Fibroblast of skin of left biceps (primary cell): ENCODE measurements at places on chromosomes 5 and 9.

DNA sequence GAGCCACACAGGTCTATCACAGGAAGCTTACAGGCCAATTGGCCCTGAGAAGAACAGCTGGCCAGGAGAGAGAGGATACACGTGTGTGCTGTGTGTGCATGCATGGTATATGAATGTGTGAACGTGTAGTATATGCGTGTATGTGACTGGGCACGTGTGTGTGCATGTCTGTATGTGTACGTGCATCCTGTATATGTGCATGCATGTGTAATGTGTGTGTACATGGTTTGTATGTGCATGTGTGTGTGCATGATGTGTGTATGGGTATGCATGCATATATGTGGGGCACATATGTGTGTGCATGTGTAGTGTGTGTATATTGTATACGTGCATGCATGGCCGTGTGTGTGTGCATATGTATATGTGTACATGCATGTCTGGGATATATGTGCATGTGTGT is 57.0 kb upstream of the FCN2 start:
- DNase-seq: no peak

GRCh38 chr5:32538031-32538547 is 47.3 kb upstream of the SUB1 start:
- DNase-seq: no peak

DNA sequence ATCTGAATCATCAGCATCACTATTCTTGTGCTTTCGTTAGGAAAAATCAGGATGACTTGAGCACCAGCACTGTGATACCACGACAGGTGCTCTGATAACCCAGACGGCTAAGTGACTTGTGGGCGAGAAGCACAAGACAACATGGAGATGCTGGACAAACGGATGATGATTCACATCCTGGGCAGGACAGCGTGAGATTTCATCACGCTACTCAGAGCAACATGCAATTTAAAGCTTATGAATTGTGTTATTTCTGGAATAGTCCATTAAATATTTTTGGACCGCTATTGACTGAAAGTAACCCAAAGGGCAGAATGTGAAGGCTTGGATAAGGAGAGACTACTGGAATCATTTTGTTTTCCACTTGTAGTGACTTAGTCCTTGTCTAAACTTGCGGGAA is 114.8 kb upstream of the DAPK1 start:
- no peak for DNase-seq

GRCh38 chr5:139998837-139999236 is 44.3 kb downstream of the NRG2 start:
- no peak for DNase-seq

GRCh38 chr9:81146241-81146640 is 543.1 kb downstream of the TLE1 start:
- no peak for DNase-seq

DNA sequence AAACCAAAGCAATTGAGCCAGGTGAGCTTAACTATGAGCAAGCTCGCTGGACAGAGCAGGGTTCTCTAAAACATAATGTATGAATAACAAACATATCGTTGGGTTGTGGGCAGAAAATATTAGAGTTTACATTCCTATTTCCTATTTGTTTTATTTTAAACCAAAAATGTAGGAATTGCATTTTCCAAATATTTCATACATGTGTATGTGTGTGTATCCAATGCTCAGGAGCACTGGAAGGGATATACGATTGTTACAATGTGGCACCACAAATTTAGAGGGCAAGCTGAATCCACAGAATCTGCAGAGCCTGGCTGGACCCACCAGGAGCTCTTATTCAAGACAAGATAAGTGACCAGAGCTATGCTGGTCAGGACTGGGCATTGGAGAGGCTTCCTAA is 325.3 kb upstream of the HAPLN1 start:
- no peak for DNase-seq

- no peak for DNase-seq
Measured at GRCh38 chr5:84602371-84602771, 217.7 kb upstream of the EDIL3 start.

GRCh38 chr5:130155345-130156011 is 251.2 kb downstream of the CHSY3 start:
- peak; percentile 42 for DNase-seq

DNA sequence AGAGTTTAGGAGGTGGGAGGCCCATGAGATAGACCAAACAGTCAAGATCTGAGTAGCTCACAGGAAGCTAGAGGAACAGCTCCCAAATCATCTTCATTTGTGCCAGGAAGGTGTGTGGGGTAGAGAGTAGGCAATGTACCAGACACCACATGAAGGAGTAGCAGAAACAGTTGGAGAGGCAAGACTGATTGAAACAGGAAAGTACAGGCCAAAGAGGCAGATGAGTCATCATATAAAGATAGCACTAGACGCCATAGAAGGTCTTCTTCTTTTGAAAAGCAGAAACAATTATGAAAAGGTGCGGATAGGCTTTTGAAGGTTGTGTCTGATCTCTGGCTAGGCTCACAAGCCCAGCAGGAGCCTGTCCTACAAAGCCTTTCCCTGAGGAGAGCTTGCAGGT is 62.7 kb upstream of the PALM2AKAP2 start:
- DNase-seq: no peak

DNA sequence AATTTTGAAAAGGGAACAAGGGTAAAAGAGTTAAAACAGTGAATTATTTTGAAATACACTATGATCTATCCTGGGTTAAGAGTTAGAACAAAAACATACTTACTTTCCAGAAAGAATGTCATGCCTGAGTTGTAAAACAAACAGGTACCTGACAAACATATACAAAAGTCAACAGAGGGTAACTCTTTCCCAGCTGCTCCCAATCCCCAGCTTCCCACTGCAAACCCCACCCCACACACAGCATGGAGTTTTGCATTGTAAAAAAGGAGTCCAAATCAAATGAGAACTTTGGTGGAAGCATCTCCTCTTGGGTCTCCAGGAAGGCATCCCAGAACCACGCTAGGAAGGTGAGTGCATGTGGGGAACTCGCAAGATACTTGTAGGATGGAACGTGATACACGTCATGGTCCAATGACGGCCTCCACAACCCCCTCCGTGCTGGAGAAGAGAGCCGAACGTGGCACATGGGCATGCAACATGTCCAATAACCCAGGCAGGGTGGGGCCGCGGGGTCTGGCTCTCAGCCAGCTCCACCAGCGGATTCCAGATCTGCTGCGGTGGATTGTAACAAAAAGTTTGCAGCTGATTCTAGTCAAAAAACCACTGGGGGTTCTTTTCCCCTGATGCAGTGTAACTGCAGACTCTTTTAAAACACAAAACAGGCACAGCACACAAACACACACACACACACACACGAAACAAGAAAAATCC is 55.8 kb downstream of the EPB41L4B start:
- no peak for DNase-seq

- DNase-seq: no peak
Measured at GRCh38 chr5:131720714-131721113, 76.1 kb downstream of the FNIP1 start.

DNA sequence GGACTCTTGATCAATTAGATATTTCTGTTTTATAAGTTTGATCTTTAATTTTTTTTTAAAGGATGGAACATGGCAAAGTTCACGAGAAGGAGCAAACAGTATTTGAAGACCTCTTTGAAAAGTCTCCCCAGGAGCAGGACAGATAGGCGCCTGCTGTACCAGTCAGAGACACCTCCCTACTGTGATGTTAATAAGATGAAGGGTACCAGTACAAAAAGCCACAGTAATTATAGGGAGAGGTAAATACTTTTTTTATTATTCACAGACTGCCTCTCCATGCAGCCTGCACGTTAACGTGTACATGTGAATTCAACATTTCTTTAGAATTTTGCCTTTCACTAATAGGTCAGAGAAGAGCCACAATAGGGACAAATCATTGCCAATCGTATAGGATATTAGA is 146.5 kb upstream of the CDH6 start:
- DNase-seq: no peak
